SJCRH30 (cell line): ENCODE measurements at places on chromosomes 1 and 21. TPM values are rescaled to one million over a fixed set of nuclear protein-coding genes. Genes with fewer than 3 reads are reported as not detected.

DNA sequence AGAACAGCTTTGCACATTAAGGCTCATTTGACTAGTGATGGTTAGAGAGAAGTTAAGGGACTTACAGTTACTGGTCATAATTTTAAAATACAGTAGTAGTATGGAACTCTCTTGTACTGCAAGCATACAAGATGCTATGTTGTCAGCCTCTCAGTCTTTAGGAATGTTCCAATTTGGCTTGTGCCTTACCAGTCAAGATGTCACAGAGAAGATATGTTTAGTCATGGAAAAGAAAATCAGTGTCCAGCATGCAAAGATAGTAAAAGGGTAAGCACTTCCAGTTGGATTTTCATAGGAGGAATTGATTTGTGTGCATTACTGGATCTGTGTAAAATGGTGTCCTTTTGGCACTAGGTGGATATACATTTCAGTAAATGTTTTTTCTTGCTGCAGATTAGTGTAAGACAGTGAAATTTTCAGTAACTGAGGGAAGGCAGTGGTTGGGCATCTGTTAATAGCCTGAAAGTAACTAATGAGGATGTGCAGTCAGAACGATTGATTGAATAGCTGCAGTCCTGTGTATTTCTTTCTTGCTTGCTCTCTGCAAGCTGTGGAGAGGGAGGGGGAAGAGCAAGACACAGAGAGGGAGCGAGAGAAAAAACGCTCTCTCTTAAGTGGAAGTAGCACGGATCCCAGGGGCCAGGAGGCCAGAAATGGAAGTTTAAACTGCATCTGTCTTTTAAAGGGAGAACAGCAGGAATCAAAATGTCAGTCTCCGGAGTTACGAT lies 108.2 kb downstream of the CLEC20A start:
- no peaks in the 10 kb centered on the region for H3K27me3 ChIP-seq
- peaks cover 1% of the 10 kb centered on the region for H3K4me1 ChIP-seq
- DNase-seq = no peak
- no peak overlapping the region for H3K4me3 ChIP-seq
- no peaks in the 10 kb centered on the region for H3K36me3 ChIP-seq

DNA sequence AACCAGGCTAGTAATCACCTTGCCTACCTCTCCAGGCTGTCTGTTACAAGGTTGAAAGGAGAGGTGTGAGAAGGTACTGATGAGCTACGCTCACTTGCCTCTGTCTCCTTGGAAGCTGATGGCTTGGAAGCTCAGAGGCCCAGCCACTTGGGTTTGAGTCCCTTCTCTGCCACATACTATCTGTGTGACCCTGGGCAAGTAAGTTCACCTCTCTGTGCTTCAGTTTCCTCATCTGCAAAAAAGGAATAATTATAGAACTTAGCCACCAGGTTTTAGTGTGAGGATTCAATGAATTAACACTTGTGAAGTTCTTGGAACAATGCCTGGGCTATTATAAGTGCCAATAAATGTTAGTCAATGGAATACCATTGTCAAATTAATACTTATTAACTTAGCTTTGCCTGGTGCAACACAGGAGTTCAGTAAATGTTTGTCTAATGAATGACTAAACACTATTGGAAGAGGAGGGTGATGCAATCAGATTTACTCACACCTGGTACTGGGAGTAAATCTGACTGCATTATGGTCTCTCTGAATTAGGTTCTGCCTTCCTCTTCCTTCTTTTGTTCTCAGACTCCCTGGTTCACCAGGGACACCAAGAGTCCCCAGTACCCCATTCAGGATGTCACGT lies 55.5 kb downstream of the TRABD2B start:
- no peak overlapping the region for H3K4me3 ChIP-seq
- no peaks in the 10 kb centered on the region for H3K27me3 ChIP-seq
- DNase-seq = no peak

- H3K4me3 ChIP-seq = no peak overlapping the region
- H3K4me1 ChIP-seq = peaks cover 19% of the 10 kb centered on the region
- H3K27ac ChIP-seq = peak overlapping the region; percentile 75
Observed at GRCh38 chr1:116990612-116991151, 10.9 kb upstream of the CD101 start.

GRCh38 chr1:202807451-202807925 lies 733 bp downstream of the KDM5B start:
- peaks cover 4% of the 10 kb centered on the region; the same call in 1 of the 2 replicates for H3K4me1 ChIP-seq
- no peaks in the 10 kb centered on the region; the same call in 1 of the 2 replicates for H3K27me3 ChIP-seq
- peak; percentile 48 for DNase-seq
- H3K4me3 ChIP-seq = peak overlapping the region; percentile 72
- H3K36me3 ChIP-seq = no peaks in the 10 kb centered on the region

GRCh38 chr1:190476806-190477205 lies 858 bp downstream of the BRINP3 start:
- H3K27ac ChIP-seq = no peak overlapping the region
- no peaks in the 10 kb centered on the region for H3K4me1 ChIP-seq
- no peaks in the 10 kb centered on the region for H3K27me3 ChIP-seq
- H3K36me3 ChIP-seq = no peaks in the 10 kb centered on the region

DNA sequence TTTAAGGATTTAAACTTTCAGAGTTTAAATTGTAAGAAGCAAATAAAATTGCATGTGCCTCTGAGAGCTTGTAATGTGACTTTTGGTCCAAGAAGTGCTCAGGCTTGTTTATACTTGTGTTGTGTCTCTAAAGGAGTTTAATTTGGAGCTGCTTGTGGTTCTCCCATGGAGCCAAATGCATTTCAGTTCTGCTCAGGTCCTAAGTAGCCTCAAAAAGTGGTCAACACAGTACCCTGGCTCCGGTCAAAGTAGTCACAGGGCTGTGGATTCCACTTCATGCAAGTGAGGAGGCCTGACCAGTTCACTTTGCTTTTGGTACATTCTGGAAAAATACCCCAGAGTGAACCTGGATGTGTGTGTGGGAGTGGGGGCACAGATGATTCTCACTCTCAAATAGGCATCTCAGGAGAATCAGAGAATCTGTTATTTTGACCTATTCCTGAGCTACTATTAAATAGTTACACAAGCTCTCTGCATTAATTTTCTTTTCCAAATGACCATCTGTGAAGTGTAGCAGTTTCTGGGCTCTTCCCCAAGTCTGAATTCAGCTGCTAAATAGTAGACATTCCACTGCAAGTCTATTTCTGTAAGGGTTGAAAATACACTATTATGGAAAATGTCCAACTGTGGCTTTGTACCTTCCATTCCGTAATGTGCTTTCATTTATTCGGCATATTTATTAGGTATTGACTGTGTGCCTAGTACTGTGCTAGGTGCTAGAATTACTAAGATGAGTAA lies 31.7 kb upstream of the AGO1 start:
- H3K27ac ChIP-seq = no peak overlapping the region
- H3K27me3 ChIP-seq = no peaks in the 10 kb centered on the region
- DNase-seq = no peak

- H3K27me3 ChIP-seq = no peaks in the 10 kb centered on the region
- H3K4me1 ChIP-seq = no peaks in the 10 kb centered on the region
- no peak overlapping the region for H3K27ac ChIP-seq
Observed at GRCh38 chr21:46527801-46528200, 69.1 kb downstream of the DIP2A start.

LRRC53 gene
- total RNA-seq = not detected in 2 replicates

C1orf94 gene
- 5.7 and 6.9 TPM in 2 replicates for total RNA-seq

PPIAL4G gene
- not detected in 2 replicates for total RNA-seq

SERPINC1 gene
- total RNA-seq = 0.22 and 1.6 TPM in 2 replicates
